Peyer's patch (tissue), 4 donors: ENCODE measurements at places on chromosomes 7 and 10. TPM values are rescaled to one million over a fixed set of nuclear protein-coding genes. Genes with fewer than 3 reads are reported as not detected.

GRCh38 chr10:80344276-80344675 lies 12.3 kb downstream of the DYDC1 start:
- DNase-seq: no peak

DNA sequence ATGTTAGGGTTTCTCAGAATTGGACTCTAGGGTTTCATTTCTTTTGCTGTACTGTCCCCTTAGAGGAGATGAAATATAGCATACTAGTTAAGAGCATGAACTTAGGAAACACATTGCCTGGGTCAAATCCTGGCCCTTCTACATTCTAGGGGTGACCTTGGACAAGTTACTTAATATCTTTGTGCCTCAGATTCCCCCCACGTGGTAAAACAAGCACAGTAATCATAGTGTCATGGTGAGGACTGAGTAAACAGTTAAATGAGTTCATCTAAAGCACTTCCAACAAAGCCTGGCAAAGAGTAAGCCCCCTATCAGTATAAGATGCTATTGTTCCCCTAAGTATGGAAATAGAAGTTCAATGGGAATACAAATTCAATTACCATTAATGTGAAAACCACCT lies 5.1 kb downstream of the DPY19L1 start:
- no peak for DNase-seq

DNA sequence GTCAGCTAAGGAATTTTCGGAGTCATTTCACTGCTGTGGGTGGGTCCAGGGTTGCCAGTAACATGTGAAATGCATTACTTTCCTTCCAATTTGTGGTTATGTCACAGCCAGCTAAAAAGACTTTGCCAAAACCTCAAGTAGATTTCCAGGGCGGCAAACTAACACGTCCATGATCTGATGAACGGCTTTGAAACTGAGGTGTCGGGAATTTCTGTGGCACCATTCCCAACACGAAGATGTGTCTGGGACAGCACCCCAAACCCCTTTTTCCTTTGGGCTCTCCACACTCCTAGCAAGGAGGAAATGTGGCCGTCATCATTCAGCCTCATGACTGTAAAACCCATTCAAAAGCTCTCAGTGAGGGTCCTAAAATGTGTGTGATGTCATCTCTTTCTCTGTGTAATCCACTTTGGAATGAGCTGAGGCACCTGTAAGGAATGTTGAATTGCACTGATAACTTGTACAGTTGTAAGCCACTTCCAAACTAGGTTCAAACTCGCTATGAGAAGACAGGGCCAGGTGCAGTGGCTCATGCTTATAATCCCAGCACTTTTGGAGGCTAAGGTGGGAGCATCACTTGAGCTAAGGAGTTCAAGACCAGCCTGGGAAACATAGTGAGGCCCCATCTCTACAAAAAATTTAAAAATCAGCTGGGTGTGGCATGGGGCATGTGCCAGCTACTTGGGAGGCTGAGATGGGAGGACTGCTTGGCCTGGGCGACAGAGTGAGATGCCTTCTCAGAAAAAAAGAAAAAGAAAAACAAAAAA lies 146.1 kb upstream of the FRMD4A start:
- no peak for DNase-seq

DNA sequence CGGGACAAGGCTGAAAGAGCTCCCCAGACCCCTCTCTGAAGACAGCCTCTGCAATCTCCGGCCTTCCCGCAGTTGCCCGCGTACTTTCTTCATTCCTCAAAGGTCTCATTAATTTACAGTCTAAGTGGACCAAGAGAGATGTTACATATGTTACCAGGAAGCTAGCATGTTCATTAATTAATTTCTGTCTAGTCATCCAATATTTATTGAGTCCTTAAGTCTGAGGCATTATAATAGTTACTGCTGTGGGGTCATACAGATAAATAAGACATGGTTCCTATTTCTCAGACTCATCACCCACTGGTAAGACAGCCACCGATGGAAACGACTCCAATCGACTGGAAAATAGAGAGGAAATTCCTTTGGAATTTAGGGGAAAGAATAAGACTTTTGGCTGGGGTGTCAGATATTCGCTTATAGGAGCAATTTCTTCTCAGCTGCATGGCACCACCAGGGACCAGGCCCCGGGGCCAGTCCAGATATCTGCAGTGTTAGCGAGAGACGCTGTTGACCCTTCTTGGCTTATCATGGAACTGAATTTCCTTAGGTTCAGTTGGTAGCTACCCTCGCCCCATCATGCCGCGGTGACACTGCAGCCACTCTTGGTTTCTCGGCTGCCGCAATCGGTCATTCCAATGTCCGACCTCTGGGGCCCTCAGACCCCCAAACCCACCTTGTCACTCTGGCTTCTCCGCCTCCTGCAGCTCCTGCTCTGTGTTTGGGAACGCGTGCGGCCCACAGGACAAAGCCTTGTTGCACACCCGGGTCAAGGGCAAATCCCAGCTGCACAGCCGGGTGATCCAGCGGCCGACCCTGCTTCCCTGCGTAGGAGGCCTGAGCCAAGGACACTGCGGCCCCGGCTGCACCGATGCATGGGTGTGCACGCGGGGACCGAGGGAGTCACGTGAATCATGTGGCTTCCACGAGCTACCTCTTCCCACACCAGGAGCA lies 383.2 kb downstream of the DNAJB6 start:
- DNase-seq: no peak

The LRRC4 gene
- 2.1 TPM for total RNA-seq

The SKAP2 gene
- total RNA-seq: 101 TPM
